ENCODE measurements at places on chromosomes 3 and 15.

GRCh38 chr3:146637871-146638270, 32.7 kb upstream of the PLSCR5 start:
- DNase-seq = no peak

GRCh38 chr15:90915808-90916440, 12.8 kb downstream of the MAN2A2 start:
- DNase-seq = no peak

DNA sequence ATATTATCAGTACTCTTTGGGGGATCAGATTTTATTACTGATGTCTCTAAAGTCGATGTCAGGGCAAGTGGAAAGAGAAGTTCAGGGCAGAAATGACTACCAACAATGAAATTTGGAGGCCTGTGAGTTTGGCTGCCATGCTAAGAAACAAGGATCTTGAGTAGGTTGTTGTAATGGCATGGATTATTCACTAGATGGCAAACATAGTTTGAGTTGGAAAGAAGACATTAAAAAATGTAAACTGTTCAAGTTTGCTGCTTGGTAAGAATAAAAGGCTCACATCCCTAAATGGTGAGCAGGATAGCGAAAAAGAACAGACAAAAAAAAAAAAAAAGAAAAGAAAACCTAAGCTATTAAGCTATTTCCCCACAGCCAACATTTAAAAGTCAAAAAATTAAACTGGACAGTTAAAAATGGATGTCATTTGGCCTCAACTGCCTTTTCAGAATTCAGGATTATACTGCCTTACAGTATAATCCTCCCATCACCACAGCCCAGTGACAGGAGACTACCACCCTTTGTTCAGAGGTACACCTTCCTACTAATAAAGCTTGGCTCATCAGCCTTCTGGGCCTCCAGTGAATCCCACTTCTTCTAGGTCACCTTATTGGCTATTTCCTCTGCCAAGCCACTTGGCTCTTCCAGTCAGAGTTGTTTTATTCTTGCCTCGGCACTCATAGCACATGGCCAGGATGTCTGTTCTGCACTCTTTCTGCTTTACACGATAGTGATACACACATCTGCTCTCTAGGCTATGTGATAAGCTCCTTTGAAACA, 163.7 kb downstream of the PLD1 start:
- no peak for DNase-seq

GRCh38 chr3:125440559-125440955, 65.4 kb upstream of the ZNF148 start:
- DNase-seq = no peak

- no peak for DNase-seq
Observed at GRCh38 chr3:100261485-100261903, 702 bp downstream of the TBC1D23 start.

DNA sequence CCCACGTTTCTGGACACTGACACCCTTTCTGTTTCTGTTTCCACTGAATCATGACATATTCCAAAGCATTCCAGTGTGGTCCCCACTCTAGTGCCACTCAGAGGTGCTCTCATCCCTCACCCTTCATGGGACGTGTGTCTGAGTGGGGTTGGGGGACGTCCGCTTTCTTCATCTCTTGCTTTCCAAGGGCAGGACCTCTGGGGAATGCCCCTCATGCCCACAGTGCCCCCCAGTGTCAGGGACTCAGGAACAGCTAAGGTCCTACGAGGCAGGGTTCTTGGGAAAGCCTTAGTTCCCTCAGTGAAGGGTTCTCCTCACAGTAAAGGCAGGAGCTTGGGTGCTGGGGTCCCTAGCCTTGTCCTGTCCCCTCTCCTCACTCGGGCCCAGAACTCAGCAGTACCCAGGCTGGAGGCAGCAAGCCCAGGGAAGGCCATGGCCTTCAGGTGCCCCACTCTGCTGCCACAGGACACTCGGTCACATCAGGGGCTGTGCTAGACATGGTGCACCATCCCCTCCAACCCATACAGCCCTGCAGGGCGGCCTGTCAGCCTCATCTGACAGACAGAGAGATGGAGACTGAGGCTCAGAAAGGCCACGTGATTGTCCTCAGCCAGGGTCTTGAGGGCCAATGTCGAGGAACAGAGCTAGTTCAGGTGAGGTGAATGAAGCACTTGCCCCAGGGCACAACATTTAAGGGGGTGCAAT, 261.0 kb downstream of the TLE3 start:
- no peak for DNase-seq

DNA sequence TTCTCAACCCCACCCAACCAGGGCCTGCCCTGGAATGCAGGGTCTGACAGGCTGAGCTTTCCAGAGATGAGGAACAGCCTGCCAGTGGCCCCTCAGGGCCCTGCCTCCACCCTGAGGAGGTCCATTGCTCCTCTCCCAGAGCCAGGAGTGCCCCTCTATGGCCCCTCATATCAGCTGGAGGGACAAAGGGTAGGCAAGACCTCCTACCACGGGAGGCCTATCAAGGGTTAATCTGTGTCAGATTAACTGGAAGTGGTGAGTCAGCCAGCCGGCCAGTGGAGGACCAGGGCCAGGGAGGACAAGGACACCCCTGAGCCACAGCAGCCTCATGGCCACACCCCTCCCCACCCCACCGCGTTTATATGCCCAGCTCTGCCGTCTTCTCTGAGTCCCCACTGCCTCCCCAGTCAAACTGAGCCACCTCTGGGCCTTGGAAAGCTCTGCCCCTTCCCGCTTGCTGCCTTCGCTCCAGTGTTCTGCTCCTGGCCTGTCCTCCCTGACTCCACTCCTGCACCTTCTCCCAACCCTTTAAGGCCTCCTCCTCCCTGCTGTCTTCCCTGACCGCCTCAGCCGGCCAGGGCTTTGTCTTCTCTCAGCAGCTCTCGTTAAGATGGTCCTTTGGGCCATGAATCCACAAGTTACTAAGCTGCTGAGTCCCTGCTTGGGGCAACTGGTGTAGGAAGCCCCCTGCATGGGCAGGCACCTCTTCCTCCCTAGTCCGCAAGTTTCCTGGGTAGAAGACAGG, 6.5 kb downstream of the CCDC33 start:
- no peak for DNase-seq

All from activated CD8-positive, alpha-beta memory T cell treated with anti-CD3 and anti-CD28 coated beads for 4 hours (primary cell).